ENCODE measurements at places on chromosomes 16 and 17. TPM values are rescaled to one million over a fixed set of nuclear protein-coding genes. Genes with fewer than 3 reads are reported as not detected.

The RAB37 gene
- 0.82 TPM for total RNA-seq

DNA sequence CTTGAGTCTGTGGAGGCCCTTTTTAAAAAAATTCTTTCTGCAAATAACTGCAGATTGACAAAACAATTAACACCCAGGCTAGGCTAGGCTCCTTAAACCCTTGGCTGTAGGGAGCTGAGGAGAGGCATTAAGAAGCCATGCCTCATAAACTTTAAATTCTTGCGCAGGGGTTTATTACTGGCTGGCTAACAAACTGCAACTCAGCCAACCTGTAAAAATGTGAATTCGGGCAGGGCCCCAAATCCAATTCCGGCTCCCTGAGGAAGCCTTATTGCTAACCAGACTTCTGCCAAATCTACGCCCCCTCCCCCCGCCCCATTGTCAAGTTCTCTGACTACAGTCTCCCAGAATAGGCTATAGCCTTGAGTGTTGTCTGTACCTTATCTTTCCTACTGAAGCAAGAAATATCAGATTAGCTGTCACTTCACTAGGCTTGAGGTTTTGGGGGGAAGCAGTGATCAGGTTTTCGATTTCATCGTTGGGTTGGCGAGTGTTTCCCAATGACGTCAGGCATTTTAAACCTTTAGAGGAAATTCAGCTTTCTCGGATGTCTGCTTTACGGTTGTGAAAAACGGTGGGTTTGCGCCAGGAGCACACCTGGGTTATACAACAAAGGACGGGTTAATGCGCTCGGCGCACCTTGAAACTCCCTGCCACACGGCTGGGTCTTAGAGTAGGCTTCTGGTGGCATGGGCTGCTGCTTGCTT is 2.0 kb downstream of the CDH3 start:
- no peak for DNase-seq

The CTDNEP1 gene
- total RNA-seq, result 18.8 TPM

DNA sequence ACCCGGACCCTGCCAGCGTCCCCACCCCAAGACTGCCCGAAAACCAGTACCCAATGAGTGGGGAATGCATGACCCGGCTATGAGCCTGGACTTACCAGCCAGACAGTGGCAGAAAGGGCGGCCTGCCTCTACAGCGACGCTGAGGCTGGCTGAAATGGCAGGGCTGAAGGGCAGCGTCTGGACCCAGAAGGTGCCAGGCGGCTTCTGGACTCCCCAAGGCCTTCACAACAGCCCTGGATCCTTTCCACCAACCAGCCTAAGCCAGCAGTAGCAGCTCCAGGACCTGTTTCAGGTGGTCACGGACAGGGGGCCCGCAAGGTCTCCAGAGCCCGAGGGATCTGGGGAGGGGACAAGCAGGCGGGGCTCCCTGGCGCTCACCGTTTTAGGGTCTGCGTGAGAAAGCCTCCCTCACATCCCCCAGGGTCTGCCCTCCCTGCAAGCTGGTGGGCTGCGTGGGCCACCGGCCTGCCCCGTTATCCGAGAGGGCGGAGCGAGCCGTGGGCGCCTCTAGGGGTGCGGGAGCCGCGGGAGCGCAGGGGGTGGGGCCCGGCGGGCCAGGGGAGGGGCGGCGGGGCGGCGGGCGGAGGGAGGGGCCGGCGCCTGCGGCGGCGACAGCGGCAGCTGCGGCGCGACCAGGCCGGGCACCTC is at the start of gene RIPOR1:
TSS of gene RIPOR1 (plus strand) at position 608 of the 648 bp plus-strand sequence. CDS start 9,618 bp downstream, outside the sequence.
- peak; percentile 85 for DNase-seq

GRCh38 chr17:41967921-41968578 is 1.5 kb downstream of the CNP start:
- no peak for DNase-seq

GRCh38 chr16:86127366-86127765 is 228.4 kb downstream of the IRF8 start:
- DNase-seq, result no peak

DNA sequence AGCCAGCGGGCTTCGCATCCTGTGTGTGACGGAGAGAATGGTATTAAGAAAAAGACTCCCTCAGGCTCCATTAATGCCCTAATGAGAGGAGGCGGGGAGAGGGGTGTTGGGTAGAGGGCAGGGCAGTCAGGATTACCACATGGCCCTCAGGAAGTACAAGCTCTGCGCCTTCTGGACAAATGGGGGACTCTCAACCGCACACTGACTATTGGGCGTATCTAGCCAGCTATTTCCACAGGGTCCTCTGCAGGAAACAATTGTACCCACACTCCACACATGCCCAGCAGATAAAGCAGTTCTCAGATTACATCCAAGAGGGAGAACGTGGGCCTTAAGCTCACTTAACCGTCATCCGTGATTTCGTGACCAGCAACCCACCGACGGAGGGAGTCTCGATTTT is 14.7 kb downstream of the NXN start:
- DNase-seq, result no peak

DNA sequence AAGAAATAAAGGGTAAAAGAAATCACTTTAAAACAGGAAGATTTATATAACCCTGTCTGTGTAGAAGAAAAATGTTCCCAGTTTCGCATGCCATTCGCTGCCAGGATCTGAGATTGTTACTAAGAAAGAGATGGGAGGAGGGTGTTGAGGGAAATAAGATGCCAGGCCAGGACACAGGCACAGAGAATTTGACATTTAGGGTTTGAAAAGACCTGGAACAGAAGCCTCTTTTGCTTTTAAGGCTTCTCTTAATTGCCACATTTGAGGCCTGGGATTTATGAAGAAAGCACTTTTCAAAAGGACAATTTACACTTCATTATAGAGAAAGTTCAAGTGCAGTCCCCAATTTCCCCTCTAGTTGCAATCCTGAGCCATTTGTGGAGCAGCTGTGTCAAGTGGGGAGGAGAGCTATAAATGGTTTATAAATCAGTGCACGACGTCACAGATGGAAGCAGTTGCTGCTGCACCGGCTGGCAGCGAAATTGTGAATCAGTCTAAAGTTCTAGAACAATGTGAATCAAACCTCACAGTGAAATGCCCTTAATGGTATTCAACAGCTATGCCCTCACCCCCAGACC is 26.5 kb upstream of the C16orf87 start:
- DNase-seq, result no peak

The CBX2 gene
- 6.1 TPM for total RNA-seq

GRCh38 chr16:66652661-66653360 is 43.7 kb downstream of the CMTM4 start:
- DNase-seq, result no peak

The KRTAP2-3 gene
- not detected for total RNA-seq

The PPP1R9B gene
- 68.9 TPM for total RNA-seq

- DNase-seq, result no peak
Observed at GRCh38 chr17:76386966-76387765, 2.8 kb downstream of the SPHK1 start.

- DNase-seq, result no peak
Observed at GRCh38 chr17:5236938-5237540, 2.4 kb upstream of the SCIMP start.

The EVI2A gene
- total RNA-seq, result 2.4 TPM

The COTL1 gene
- 87.2 TPM for total RNA-seq

The GFOD2 gene
- 57.9 TPM for total RNA-seq

DNA sequence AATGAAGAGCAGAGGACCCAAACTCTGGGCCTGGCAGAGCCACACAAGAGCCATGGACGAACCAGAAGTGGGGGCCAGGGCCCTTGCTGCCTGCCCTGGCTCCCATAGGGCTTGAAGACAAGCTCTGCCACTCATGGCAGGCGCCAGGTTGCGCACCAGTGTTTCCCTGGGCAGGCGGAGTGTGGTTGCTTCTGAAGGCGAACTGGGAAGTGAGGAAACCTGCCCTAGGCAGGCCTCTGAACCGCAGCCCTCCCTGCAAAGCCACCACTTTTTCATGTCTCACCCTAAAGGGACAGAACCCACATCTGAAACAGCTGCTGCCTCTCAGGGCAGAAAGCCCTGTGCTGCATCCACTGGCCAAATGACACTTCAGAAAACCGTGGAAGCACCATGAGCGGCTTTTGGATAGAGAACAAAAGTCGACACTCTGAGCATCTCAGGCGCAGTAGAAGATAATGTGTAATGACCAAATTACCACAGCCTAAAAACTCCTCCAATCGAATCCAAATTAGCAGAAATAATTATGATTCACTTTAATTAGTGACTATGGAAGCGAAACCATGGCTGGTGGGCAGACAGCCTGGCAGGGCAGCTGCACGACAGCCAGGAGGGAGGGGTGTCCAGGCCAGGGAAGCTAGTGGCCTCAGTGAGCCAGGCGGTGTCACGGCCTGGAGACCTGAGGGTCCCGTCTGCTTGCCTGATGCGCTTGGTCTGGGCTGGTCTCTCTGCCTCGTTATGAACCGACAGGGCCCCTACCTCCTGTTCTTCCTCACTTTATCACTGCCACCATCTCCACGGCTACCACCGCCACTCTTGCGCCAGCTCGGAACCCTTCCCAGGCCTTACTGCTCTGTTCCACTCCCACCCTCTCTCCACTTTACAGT is 59.1 kb downstream of the PRMT7 start:
- DNase-seq, result no peak

- no peak for DNase-seq
Observed at GRCh38 chr17:3802461-3803307, 1.7 kb upstream of the ITGAE start.

GRCh38 chr17:33260638-33261037 is 32.5 kb downstream of the ASIC2 start:
- DNase-seq, result no peak

The HSD11B2 gene
- total RNA-seq, result 0.41 TPM

The KRTAP2-1 gene
- total RNA-seq, result not detected

DNA sequence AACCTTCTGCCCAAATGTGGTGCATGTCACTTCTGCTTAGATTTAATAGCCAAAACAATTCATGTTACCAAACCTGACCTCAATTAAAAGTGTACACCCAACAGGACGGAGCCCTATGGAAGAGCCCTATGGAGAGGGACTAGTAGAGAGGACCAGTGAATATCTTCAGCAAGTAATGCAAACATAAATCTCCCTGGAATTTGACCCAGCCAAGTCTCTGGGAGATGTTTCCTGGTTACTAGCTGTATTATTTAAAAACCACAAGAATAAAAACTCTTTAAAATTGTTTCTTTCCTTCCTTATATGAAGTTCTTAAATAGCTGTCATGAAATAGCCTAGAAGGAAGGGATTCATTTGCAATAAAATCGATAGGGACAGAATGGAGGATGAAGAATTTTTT is 255.8 kb downstream of the CDH11 start:
- no peak for DNase-seq

DNA sequence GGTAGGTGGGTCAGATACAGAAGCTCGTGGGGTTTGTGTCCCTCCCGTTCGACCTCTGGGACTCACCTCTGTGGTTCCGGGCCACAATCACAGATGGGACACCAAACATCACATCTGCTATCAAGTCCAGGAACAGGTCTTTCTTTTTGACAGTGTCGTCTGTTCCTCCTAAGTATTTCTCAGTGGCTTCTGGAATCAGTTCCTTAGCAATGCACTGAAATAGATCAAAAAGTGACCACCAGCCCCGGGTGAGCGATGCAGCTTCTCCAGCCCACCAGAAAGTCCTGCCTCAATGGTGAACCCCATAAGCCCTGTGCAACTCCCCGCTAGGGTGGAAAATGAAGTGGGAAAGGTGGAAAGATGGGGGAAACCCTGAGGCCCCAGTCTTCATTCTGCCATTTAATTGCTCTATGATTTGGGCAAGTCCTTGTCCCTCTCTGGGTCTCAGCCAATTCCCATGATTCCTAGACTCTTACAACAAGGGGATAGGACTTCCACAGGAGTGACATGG is 22.4 kb downstream of the CES1 start:
- DNase-seq, result no peak

The CIBAR2 gene
- 0.41 TPM for total RNA-seq

DNA sequence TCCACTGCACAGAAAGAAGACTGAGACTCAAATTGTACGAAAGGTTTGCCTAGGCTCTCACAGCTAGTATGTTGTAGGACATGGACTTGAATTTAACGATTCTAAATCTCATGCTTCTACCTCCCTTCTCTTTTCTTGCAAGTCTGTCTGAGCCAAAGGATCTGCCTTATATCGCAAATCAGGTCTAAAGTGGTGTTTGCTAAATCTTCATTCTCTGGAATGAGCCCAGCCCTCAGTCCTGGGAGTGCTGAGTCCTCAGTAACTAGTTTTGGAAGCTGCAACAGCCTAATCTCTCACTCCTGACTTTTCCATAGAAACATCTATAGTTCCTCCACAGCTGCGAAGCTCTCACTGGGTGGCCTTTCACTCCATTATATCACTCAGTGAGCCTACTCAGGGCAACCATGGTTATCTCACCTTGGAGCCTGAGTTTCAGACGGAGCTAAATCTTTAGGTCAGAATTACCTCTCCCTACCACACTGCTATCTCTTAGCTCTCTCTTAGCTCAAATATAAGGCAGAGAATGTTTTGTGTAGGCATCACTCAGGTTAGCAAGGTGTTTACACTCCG is 575.5 kb upstream of the C16orf82 start:
- DNase-seq, result no peak

The OR2C1 gene
- total RNA-seq, result 0.82 TPM

The CRYM gene
- 87.2 TPM for total RNA-seq

- DNase-seq, result no peak
Observed at GRCh38 chr16:21088646-21089538, 61.8 kb downstream of the DNAH3 start.

DNA sequence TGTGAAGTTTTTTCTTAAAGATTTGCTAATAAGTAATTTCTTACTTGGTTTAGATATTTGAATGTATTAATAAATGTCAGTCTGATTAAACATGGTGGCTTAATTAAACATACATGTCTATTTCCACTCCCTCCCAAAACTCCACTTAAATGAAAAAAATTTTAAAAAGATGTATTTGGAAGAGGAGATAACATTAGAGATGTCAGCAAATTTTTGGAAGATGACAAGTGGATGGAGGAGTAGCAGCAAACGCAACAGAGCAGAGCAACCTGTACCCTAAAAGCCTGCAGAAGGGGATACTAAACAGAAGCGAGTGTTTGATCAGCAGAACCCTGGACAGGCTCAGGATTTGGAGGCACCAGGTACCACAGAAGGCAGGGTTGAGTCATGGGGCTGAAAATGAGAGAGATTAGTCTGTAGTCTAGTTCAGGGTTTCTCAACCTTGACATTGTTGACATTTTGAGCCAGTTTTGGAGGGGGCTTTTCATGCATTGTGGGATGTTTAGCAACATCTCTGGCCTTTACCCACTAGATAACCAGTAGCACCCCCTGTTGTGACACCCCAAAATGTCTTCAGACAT is 17.8 kb downstream of the LUC7L3 start:
- no peak for DNase-seq

- no peak for DNase-seq
Observed at GRCh38 chr17:78219396-78220150, 5.5 kb downstream of the BIRC5 start.

The CD300E gene
- total RNA-seq, result under 0.01 TPM
